ENCODE measurements at places on chromosomes 3 and 15.

- peak overlapping the region; percentile 99 for H3K27ac ChIP-seq
- peak overlapping the region; percentile 99 for H3K4me3 ChIP-seq
- peaks cover 41% of the 10 kb centered on the region for H3K36me3 ChIP-seq
- peaks cover 51% of the 10 kb centered on the region for H3K4me1 ChIP-seq
Observed at GRCh38 chr15:90266061-90266431, 574 bp downstream of the NGRN start.

DNA sequence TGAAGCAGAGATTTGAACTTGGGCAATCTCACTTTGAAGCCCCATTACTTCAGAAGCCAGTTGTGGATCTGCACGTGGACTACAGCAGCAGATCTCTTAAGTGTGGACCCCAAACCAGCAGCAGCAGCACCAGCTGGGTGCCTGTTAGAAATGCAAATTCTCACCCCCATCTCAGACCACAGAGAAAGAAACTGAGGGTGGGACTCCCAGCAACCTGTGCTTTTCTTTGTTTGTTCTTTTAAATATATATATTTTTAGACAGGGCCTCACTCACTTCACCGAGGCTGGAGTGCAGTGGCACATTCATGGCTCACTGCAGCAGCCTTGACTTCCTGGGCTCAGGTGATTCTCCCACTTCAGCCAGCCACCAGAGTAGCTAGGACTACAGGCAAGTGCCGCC is 53.2 kb downstream of the SLTM start:
- DNase-seq = no peak
- no peaks in the 10 kb centered on the region for H3K27me3 ChIP-seq
- no peak overlapping the region for H3K4me3 ChIP-seq
- no peaks in the 10 kb centered on the region for H3K4me1 ChIP-seq
- H3K27ac ChIP-seq = no peak overlapping the region

GRCh38 chr3:71208211-71209095 is 375.1 kb downstream of the FOXP1 start:
- DNase-seq = no peak
- H3K4me1 ChIP-seq = peaks cover 41% of the 10 kb centered on the region
- H3K27me3 ChIP-seq = no peaks in the 10 kb centered on the region
- peak overlapping the region; percentile 63 for H3K27ac ChIP-seq
- H3K4me3 ChIP-seq = no peak overlapping the region

GRCh38 chr15:32682977-32683630 is 34.7 kb upstream of the GREM1 start:
- no peak overlapping the region for H3K27ac ChIP-seq
- peaks cover 8% of the 10 kb centered on the region for H3K4me1 ChIP-seq
- H3K36me3 ChIP-seq = no peaks in the 10 kb centered on the region
- no peak overlapping the region for H3K4me3 ChIP-seq
- no peaks in the 10 kb centered on the region for H3K27me3 ChIP-seq

DNA sequence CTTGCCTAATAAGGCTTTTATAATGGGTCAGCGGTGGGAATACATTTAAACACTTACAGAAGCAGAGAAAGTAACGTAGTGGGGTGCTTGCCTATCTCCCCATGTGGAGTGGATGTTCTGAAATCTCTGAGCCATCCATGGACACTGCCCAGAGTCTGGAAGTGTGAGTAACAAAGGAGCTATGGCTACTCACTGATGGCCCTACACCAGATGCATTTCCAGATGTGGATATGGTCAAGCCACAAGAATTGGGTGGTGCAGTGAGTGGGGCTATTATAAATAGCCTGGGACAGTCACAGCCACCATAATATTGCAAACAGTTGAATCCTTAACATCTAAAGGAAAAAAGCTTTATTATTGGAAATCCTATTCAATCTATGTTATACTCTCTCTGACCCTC is 96.6 kb downstream of the CGNL1 start:
- peaks cover 15% of the 10 kb centered on the region for H3K27me3 ChIP-seq
- no peaks in the 10 kb centered on the region for H3K36me3 ChIP-seq
- H3K27ac ChIP-seq = no peak overlapping the region
- no peak for DNase-seq

DNA sequence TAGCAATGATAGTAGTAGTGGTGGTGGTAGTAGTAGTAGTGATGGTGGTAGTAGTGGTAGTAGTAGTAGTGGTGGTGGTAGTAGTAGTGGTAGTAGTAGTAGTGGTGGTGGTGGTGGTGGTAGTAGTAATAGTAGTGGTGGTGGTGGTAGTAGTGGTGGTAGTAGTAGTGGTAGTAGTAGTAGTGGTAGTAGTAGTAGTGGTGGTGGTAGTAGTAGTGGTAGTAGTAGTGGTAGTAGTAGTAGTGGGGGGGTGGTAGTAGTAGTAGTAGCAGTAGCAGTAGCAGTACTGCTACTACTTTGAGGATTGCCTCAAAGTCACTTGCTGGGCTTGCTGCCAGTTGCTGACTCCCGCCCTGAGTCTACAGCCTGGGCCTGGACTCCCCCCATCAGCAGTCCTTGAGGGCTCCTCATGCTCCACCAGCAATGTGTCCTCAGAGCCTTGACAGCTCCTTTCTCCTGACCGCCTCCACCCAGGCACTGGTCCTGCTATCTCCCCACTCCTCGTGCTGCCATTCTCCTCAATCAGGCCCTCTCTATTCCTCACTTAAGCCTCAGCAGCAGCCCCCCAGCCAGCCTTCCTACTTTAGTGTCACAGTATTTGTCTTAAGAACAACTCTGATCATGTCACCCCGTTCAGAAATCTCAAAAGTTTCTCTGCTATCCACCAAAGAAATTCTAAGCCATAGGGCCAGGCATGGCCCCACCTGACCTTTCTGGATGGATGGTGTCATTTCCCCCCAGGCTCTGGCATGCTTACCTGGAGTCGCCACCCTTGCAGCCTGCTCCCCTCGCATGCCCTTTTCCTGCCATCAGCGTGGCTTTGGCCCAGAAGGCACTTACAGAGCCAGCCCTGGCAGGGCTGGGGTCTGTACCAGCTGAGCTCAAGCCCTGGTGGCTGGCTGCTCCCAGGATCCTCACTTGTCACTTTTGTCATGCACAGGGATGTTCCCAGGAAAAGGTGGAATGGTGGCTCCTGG is 45.6 kb downstream of the DLEC1 start:
- no peaks in the 10 kb centered on the region for H3K27me3 ChIP-seq
- DNase-seq = peak; percentile 15
- no peak overlapping the region for H3K4me3 ChIP-seq
- peaks cover 14% of the 10 kb centered on the region for H3K36me3 ChIP-seq
- peaks cover 6% of the 10 kb centered on the region for H3K4me1 ChIP-seq
- H3K27ac ChIP-seq = peak overlapping the region; percentile 95

GRCh38 chr15:71812966-71813722 is 2.8 kb downstream of the NR2E3 start:
- H3K4me3 ChIP-seq = no peak overlapping the region
- no peak for DNase-seq
- H3K27ac ChIP-seq = no peak overlapping the region
- H3K4me1 ChIP-seq = no peaks in the 10 kb centered on the region
- no peaks in the 10 kb centered on the region for H3K27me3 ChIP-seq
- H3K36me3 ChIP-seq = peaks cover under 1% of the 10 kb centered on the region

- peak overlapping the region; percentile 81 for H3K27ac ChIP-seq
- H3K4me3 ChIP-seq = no peak overlapping the region
- DNase-seq = no peak
Observed at GRCh38 chr3:31974964-31975363, 6.1 kb downstream of the OSBPL10 start.

DNA sequence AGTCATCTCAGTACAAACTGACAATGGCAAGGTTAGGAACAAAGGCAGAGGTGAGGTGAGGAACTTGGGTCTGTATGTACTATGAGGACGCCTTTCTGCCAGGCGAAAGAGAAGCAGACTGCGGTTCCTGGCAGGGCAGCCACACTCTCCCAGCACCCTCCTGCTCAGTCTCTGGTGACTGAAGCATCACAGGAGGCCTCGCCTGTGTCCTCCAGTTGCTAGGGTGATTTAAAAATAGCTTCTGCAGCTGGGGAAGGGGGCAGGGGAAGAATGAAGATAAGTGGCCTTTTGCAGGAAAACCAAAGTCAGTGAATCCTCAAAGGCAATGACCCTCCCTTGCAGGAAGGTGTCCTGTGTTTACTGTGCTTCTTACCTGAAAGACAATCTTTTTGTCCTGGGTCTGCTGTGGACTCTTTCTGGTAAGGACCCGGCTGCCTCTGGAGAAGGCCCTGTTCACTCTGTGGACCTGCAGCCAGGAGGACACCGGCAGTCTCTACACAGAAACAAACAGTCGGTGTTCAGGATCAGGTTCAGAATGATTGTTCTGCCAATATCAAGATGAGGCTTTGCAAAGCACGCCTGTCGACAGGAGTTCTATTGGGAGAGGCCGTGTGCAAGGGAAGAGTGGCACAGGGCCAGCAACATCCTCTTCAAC is 65.7 kb upstream of the DGKG start:
- H3K27ac ChIP-seq = peak overlapping the region; percentile 47
- H3K4me1 ChIP-seq = peaks cover 18% of the 10 kb centered on the region
- DNase-seq = no peak
- no peaks in the 10 kb centered on the region for H3K36me3 ChIP-seq
- peaks cover 5% of the 10 kb centered on the region for H3K27me3 ChIP-seq

DNA sequence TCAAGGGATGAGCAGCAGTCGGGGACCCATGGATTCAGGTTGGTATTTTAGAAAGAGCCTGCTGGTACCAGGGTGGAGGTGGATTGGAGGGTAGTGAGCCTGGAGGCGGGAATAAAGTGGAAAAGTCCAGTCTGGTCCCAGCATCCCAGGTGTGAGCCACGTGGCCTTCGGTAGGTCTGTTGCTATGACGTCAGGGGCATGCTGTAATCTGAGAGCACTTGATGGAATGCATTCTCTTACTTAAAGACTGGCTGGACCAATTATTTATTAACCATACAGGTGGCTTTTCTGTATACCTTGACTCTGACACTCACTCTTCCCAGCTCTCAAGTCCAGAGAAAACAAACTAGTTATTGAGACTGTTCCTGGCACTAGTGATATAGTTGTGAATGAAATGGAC is 389.9 kb upstream of the RGMA start:
- H3K4me1 ChIP-seq = no peaks in the 10 kb centered on the region
- no peak overlapping the region for H3K27ac ChIP-seq
- H3K4me3 ChIP-seq = no peak overlapping the region
- no peaks in the 10 kb centered on the region for H3K36me3 ChIP-seq
- DNase-seq = no peak

DNA sequence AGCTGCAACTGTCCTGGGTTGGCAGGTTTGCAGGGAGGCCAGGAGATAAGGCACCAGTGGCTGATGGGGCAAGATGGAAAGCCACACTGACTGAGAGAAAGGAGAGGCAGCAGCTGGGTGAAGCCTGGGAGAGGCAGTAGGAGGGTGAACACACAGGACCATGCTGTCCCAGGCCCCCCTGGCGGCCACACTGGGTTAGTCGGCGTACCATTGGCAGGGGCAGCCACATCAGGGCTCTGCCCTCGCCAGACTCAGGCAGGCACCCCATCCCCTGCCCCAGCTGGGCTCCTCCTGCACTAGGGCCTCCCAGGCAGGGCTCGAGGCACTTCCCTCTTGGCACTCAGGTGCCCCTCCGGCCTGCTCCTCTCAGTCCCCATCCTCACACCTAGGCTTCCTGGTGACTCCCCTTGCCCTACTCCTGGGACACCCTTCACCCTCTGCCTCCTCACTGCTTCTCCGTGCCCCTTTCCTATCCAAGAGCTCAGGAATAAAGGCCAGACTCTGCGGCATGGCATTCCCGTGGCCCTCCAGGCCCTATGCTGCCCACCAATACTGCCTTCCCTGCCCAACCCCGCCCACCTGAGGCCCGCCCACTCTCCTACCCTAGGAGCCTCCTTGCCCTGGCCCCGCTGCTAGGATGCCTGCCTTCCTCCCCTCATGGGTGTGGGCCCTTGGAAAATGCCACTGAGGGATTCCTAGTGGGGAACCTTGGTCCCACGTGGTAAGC is 28.7 kb upstream of the DUSP7 start:
- H3K36me3 ChIP-seq = no peaks in the 10 kb centered on the region
- no peak overlapping the region for H3K27ac ChIP-seq
- H3K4me3 ChIP-seq = no peak overlapping the region
- no peak for DNase-seq
- H3K4me1 ChIP-seq = peaks cover 21% of the 10 kb centered on the region
- no peaks in the 10 kb centered on the region for H3K27me3 ChIP-seq

DNA sequence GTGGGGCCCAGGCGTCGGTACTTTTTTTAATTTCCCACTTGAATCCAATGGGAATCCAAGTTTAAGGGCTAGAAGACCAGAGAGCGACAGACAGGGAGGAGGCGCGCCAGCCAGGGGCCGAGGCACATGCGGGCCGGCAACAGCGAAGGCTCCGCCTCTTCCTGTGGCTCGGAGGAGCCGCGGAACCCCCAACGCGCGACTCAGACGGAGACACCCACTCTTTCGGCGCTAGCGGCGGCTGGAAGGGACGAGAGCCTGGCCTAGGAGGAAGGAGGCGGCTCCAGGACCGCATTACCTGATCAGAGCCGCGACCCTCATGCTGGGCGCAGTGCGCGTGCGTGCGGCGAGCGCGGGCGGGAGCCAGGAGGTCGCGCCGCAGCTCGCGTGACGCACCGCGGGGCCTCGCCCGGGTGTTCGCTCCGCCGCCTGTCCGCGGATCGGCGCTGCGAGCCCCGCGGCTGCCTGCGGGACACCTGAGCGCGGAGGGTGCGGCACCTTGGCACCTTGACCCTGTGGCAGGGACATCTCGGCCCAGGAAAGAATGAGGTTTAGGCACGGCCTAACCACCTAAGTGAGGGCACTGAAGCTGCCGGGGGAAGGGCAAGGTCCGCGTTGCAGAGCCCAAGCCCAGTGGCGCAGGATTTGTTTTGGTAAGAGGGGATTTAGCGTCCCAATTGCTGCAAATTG is at the start of gene DPH6:
DPH6 (minus strand) TSS at position 342 of the 687 bp plus-strand sequence; CDS start at position 318, 24 bp downstream.
- peaks cover 15% of the 10 kb centered on the region for H3K36me3 ChIP-seq
- no peaks in the 10 kb centered on the region for H3K27me3 ChIP-seq
- peak within 1 kb of the TSS; percentile 99 for H3K27ac ChIP-seq
- peak within 1 kb of the TSS; percentile 99 for H3K4me3 ChIP-seq

DNA sequence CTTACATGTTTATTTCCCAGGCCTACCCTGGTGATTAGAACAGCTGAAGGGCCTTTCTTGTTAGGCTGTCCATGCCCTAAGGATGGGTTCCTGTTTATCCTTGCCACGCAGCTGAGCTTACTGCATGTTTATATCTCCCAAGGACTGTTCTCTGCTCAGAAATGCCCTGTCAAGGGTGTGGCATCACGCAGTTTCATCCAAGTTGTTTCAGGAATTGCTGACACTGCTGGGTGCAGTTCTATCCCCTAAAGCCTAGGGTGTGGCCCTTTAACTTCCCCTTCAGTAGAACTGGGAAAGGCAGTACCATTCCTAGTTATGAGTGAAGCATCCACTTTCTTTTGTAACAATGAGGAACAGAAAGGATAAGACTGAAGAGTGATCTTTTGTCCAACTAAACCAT is 5.0 kb downstream of the ELL3 start:
- H3K27me3 ChIP-seq = no peaks in the 10 kb centered on the region
- H3K4me3 ChIP-seq = no peak overlapping the region
- DNase-seq = no peak
- no peak overlapping the region for H3K27ac ChIP-seq
- peaks cover 14% of the 10 kb centered on the region for H3K4me1 ChIP-seq

- H3K27me3 ChIP-seq = no peaks in the 10 kb centered on the region
- no peaks in the 10 kb centered on the region for H3K4me1 ChIP-seq
Observed at GRCh38 chr15:98896002-98896721, 111.4 kb downstream of the PGPEP1L start.

- peaks cover 10% of the 10 kb centered on the region for H3K4me1 ChIP-seq
- peaks cover 57% of the 10 kb centered on the region for H3K27me3 ChIP-seq
- no peak overlapping the region for H3K4me3 ChIP-seq
- no peak overlapping the region for H3K27ac ChIP-seq
Observed at GRCh38 chr3:126137490-126138130, 42.8 kb downstream of the ALDH1L1 start.
